ENCODE measurements at places on chromosomes 1 and 21.

GRCh38 chr1:216140730-216141524, 282.3 kb downstream of the USH2A start:
- peak; percentile 23 for DNase-seq

DNA sequence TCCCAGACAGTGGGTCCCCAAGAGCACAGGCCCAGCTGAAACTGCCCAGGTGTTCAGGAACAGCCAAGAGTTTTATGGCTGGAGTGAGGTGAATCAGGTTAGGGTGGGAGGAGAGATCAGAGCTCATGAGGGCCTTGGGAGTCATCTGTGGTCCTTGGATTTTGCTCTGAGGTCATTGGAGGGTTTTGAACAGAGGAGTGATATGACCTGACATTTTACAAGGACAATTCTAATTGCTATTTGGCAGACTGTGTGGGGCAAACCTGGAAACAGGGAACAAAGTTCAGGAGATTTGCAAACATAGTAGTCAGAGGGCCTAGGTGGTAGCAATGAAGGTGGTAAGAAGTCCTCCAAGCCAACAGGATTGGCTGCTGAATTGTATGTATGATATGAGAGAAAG, 31.1 kb upstream of the LRRN2 start:
- DNase-seq = no peak

- DNase-seq = no peak
Measured at GRCh38 chr1:153633161-153633753, 609 bp upstream of the CHTOP start.

DNA sequence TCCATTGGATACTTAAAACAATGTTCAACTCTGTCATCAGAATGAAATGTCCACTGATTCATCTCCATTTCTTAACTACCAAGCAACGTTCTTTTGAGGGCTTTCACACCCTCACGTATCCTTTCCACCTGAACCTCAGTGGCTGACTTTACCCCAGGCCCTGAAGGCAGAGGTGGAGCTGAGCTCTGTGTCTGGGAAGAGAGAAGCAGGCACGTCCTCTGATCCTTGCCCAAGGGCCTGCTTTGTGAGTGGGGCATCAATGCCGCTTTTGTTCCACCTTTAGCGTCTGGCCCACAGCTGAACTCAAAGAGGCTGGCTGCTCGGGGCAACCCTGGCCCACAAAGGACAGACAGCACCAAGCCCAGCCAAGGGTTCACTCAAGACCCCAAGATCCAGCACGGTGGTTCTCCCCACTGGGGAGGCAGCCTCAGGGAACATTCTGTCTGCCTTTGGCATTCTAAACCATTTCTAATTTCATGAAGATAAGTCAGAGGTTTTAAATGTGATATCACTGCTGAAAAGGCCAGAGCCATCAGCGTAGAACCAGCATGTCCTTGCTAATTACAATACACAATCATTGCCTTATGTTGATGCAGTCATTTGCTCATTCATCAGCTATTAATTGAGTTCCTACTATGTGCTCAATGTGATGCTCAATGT, 126.0 kb upstream of the UBE2U start:
- no peak for DNase-seq

- peak; percentile 97 for DNase-seq
Measured at GRCh38 chr21:29656504-29657239, 283.1 kb downstream of the GRIK1 start.

DNA sequence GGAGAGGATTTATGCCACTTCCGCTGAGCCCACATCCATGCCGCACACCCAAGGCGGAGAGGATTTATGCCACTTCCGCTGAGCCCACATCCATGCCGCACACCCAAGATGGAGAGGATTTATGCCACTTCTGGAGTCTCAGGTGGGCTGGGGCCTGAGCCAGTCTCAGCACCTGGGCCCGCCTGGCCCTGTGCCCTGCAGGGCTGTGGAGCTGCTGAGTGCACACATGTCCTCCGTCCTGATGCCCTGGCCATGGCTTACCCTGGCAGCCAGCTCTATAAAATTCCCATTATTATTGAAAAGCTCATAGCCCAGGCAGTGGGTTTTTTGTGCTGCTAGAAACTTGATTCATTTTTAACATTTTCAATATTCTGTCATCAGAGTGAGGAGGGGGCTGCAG, 89.8 kb upstream of the TMEM51 start:
- DNase-seq = no peak

DNA sequence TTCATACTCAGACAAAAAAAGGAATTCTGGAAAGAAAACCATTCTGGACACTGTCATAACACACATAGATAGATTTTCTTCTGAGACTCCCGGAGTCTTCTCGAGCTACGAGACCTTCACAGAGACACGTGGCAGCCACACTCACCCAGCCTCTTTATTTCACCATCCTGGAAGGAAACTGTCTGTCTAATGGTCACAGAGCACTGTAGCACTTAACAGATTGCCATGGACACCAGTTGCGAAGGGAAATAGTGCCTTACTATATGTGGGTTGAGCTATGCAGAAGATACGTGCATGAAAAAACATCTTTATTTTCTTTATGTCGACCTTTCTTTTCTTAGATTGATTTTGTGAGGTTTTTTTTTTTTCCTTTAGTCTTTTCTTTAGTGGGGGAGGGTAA, 57.9 kb downstream of the ZP4 start:
- DNase-seq = no peak

DNA sequence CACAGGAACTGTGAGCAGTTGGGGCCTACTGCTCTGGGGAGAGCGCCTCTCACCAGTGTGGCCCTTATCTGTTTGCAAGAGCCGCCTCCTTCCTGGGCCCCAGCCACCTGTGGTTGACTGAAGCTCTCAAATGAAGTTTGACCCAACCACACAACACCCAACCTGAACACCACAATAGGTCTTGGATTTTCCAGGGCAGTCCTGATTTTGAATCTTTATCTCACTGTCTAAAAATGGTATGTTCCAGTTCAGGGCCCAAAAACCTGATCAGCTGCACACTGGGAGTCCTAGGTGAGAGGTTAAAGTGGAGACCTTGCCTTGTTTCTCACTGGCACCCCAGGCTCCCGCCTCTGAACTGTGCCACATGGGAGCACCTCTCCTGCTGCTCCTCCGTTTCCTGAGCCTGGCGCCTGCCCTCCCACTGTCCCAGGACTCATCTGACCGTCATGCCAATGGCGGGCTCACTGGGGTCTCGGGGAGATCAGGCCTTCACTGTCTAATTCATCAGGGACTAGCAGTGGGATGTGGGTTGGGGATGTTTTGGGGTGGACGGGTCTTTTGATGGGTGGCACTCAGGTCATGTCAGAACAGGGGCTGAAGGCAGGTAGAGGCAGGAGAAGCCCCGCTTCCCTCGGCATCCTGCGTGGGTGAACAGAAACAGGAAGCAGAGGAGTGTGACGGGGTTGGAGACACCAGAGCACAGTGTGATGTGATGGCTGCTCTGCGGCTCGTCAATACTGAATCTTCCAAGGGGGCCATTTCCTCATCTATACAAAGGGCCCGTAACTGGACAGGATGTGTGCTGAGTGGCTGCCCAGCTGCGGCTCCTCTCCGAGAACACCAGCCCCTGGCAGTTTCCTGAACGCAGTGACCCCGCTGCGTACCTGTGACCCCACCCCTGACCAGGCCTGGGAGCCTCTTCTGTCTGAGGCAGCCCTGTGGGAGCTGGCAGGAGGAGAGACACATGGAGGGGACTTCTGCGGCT, 59.6 kb upstream of the ITPKB start:
- no peak for DNase-seq

- no peak for DNase-seq
Measured at GRCh38 chr21:17900990-17901385, 81.8 kb upstream of the C21orf91 start.

DNA sequence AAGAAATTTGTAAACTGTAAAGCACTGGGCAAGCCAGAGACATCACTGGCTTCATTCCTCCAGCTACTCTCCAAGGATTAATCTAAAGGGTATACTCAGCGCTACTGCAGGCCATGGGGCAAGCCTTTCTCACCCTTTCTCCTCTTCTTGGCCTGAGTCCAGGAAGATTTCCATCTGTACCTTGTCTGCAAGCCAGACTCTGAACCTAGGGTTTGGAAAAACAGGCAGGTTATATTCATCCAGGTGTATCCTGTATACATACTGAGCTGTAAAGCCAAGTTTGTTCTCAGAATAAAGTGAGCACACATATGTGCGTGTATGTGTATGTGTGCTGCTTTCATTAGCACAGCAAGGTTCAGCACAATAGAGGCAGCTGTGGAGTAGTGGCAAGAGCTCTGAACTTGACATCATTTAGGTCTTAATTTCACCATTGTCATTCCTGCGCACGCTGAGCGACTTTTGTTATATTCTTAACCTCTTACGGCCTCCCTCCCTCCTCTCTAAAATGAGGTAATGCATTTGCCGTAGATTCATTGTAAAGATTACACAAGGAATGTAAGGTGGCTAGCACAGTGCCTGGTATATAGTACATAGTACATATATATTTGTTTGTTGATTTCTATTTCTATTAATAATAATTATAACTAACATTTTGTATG, 128.1 kb upstream of the JUN start:
- DNase-seq = no peak

DNA sequence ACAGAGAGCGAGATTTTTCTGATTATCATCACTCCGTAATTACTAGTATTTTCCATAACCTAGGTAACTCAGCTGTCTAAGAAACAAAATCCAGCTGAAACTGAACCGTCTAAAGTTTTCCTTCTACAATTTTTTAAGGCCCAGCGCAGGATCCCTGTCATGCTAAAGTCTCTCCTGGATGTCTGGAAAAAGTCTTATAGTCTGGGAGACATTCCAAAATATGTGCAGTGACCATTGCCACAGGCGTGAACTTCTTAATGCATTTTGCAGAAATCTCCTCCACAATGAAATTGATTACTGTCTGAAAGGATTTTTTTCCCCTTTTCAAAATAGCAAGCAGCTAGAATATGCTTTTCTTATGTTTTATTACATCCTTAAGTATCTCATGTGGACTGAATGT, 209.3 kb upstream of the C1orf105 start:
- DNase-seq = no peak

- no peak for DNase-seq
Measured at GRCh38 chr1:75922698-75923097, 9.5 kb downstream of the ASB17 start.

DNA sequence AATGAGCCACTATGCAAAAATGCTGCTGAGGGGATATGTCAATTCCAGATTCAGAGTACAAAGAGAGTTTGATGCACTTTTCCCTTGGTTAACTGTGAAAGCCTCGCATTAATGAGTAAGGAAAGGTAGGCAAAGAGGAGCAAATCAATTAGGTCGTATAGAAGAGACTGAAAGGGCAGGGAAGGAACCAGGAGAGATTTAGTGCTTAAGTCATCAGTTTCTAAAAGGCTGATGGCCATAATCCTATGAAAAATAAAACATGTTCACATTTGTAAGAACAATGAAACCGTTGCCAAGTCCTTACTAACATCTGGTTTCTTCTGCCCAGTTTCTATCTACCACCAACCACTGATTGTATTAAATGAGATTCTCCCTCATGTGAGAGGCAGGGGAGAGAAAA, 118.4 kb upstream of the PALMD start:
- no peak for DNase-seq

GRCh38 chr1:118159569-118159968, 25.5 kb downstream of the SPAG17 start:
- DNase-seq = no peak

DNA sequence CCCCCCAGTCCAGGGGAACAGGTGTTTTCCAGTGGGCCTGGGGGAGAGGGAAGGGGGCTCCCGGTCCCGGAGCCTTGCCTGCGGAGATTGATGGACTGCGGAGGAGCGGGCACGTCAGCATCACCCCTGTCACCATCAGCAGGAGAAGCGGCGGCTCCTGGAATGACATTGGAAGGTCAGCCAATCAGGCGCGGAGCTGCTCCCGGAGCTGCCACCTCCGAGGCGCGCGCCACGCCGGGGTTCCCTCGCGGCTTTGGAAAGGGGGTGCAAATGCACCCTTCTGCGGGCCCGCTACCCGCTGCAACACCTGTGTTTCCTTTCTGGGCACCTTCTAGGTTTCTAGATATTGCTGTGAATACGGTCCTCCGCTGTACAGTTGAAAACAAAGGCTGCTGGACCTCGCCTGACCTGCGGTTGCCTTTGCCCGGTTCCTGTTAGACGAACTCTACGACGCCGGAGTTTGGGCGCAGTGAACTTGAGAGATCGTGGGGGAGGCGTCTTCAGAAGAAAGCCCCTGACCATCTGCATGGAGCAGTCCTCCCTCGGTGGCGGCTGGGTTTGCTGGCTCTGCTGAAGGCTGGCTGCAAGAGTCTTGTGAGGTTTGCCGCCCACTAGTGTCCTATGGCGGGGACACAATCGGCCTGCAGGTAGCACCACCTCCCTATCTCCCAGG, 5.3 kb downstream of the DSCAM start:
- peak; percentile 54 for DNase-seq

Data from fibroblast of skin of back (primary cell).